Endothelial cell of umbilical vein (primary cell): ENCODE measurements at places on chromosomes 7 and 10. TPM values are rescaled to one million over a fixed set of nuclear protein-coding genes. Genes with fewer than 3 reads are reported as not detected.

GRCh38 chr7:33201821-33202220, 72.5 kb downstream of the BBS9 start:
- DNase-seq, result no peak

The SVIL gene
- total RNA-seq, result 70.7 and 85.1 TPM in 2 replicates

GRCh38 chr7:42522227-42522991, 285.4 kb upstream of the GLI3 start:
- DNase-seq, result no peak

DNA sequence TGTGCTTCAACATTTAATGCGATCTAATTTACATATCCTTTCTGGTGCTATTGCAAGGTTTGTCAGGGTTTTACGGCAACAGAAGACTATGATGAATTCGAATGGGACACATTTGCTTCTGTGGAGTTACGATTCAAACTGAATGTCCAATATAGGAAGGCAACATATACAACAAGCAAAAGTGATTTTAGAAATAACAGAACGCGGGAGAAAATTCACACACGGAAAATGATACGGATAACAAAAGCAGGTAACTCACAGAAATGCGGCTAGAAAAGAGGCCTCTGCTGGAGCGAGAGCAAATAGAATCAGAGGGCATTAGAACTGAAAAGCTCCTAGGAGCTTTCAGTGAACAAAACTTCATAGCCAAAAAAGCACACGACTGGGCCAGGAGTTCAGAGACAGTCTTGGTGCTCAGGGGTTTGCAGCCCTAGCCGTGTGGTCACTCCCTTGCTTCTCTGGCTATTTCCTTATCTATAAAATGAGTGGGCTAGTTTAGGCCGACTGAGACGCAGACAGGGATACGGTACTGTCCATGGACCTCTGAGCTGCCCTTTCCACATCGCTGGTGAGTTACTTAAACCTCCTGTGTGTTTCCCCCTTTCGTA, 557 bp upstream of the TAX1BP1 start:
- DNase-seq, result peak; percentile 64

The PPP1R17 gene
- total RNA-seq, result not detected in 2 replicates

The ITIH5 gene
- not detected in 2 replicates for total RNA-seq

GRCh38 chr7:97094284-97094930, 23.1 kb upstream of the SDHAF3 start:
- DNase-seq, result no peak

- no peak for DNase-seq
Observed at GRCh38 chr10:77348751-77349150, 288.9 kb downstream of the KCNMA1 start.

- no peak for DNase-seq
Observed at GRCh38 chr7:91375378-91375777, 111.1 kb downstream of the FZD1 start.

DNA sequence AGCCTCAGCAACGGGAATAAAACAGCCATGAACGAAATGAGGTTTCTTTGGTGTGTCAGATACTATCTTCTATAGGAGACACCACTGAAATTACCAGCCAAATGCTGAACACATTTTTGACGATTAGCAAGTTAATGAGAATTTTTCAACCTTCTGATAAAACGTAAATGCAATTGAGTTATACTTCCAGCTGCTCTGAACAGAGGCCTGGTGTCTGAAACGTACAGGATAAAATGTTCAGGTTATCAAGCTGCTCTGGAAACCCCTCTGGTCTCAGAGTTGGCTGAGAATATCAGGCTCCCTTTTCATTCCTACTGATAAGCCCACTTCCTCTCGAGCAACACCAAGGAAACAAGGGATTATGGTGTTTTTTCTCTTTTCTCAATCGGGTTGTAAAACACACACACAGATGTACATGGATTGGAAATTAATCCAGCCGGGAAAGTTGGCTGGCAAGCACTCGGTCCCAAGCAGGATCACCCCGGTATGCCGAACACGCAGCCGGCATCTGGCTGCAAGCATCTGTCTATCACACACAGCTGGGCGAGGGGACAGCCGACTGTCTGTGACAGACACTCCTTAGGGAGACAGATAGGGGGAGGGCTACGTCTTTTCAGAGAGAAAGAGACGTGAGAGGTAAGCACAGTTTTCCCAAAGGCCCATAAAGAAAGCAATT, 171.8 kb downstream of the PRKAG2 start:
- no peak for DNase-seq

GRCh38 chr10:76257816-76258215, 826.4 kb downstream of the LRMDA start:
- no peak for DNase-seq

GRCh38 chr7:111126987-111127386, 36.1 kb downstream of the LRRN3 start:
- DNase-seq, result peak; percentile 9

- DNase-seq, result no peak
Observed at GRCh38 chr10:78062296-78062695, 28.6 kb downstream of the RPS24 start.

GRCh38 chr7:136045992-136046391, 68.8 kb upstream of the MTPN start:
- no peak for DNase-seq
